ENCODE measurements at places on chromosomes 6 and 20.

- DNase-seq = no peak
These were observed 56.3 kb upstream of the PRL start for GRCh38 chr6:22353101-22353500.

DNA sequence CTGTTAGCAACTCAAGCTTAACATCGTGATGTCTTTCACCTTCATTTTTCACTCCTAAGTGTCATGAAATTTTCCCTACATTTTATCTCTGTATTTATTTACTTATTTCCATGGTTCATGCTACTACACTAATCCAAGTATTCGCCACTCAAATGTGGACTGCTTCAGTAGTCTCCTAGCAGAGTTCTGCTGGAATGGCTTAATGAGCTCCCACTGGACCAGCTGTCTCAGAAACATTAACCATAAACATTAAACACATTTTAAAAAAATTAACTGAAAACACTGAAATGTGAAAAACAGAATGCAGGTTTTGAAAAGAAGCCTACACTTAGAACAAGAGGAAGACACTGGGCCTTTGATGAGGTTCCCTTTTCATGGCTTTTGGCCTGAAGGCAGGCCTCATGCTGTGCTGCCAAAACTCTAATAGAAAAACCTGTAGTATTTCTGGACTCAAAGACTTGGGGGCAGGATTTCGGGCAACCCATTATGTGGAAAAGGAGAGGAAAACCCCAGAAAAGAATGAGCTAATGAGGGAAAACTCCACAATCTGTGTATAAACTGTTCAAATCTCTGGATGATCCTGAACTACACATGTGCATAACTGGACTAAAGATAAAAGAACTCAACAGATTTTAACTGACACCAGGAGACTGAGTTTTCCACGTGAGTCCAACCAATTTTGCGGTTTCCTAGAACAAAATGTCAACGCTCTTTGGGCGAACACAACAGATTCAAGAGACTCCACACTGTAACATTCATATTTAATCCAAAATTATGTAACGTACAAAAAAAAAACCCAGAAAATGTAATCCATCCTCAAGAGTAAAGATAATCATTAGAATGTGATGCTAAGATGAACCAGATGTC is 33.0 kb downstream of the SAMD3 start:
- no peak for DNase-seq

DNA sequence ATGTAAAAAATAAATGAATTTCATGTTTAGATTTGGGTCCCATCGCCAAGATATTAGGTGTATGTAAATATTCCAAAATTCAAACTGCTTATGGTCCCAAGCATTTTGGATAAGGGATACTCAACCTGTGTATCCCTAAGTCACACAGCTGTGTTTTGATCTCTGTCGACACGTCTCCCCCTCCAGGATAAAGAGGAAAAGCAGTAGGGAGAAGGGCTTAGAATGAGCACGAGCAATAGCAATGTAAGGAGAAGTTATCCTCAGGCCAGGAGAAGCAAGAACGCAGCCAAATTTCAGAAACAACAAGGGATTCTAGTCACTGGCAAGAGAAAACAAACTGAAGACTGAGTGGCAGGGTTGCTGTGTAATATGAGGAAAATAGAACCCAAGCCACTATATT is 181.2 kb downstream of the AIG1 start:
- DNase-seq = no peak

- no peak for DNase-seq
These were observed 498.8 kb downstream of the CDKAL1 start for GRCh38 chr6:21033084-21033483.

Measured in aorta (tissue), 5 donors.